ENCODE measurements at places on chromosomes 2 and 18. TPM values are rescaled to one million over a fixed set of nuclear protein-coding genes. Genes with fewer than 3 reads are reported as not detected.

DNA sequence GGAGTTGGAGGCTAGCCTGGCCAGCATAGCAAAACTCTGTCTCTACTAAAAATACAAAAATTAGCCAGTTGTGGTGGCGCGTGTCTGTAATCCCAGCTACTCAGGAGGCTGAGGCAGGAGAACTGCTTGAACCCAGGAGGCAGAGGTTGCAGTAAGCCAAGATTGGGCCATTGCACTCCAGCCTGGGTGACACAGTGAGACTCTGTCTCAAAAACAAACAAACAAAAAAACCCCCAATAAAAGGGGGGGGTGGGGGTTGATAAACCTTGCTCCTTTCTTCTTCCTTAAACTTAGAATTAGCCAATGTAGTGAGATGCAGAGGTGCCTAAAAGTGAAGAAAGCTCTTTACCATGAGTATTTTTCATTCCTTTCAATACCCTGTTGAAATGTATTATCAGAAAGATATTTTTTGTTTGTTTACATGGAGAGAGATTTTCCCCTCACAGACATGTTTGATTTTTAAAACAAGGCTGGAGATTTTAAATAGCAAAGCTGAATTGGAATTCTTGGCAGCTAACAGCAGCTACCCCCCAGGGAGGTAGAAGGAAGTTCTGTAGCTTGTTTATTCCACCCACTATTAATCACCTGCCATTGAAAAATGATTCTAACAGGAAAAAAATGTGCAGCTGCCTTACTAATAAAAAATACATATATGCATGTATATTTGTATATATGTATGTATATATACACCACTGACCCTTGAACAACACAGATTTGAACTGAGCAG lies 48.6 kb downstream of the GYPC start:
- DNase-seq = no peak
- no peaks in the 10 kb centered on the region for H3K36me3 ChIP-seq
- no peak overlapping the region for H3K4me3 ChIP-seq
- H3K4me1 ChIP-seq = no peaks in the 10 kb centered on the region
- H3K27me3 ChIP-seq = no peaks in the 10 kb centered on the region

GRCh38 chr18:23114911-23115310 lies 20.4 kb upstream of the CABLES1 start:
- no peaks in the 10 kb centered on the region for H3K27me3 ChIP-seq
- no peak overlapping the region for H3K27ac ChIP-seq
- H3K36me3 ChIP-seq = no peaks in the 10 kb centered on the region
- H3K4me3 ChIP-seq = no peak overlapping the region
- peaks cover 3% of the 10 kb centered on the region for H3K4me1 ChIP-seq

DNA sequence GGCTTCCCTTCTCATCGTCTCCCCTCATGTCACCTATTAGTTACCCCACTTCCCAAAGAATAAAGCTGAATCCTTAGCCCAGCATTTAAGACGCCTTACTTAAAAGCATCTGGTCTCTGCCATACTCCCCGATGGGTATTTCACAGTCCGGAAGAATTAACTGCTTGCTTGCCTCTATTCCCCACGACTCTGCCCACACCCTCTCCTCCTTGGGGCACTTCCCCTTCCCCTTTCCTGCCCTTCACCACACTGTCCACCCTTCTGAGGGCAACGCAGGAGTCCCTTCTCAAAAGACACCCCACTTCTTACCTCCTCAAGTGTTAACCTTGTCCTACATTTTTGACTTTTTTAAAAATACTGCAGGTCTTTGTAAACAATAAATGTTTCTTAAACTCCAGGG lies 60.1 kb upstream of the RMP24 start:
- H3K27ac ChIP-seq = no peak overlapping the region
- no peaks in the 10 kb centered on the region for H3K4me1 ChIP-seq
- H3K27me3 ChIP-seq = no peaks in the 10 kb centered on the region
- no peaks in the 10 kb centered on the region for H3K36me3 ChIP-seq

DNA sequence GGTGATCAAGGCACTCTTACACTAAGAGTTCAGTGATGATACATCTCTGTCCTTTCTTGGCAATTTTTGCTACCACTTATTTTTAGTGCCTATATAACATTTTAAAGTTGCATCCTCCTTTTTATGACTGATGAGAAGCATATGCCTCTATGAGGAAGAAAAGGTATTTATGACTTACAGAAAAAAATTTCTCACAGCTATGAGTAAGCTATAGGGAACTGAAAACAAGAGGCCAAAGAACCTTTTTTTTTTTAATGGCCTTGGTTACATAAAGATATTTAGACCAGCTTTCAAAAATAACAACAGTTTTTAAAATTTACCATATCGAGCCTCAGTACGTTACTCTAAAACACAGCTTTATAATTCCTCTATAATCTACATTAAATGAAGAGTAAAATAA lies 21.3 kb downstream of the MBD5 start:
- no peaks in the 10 kb centered on the region for H3K4me1 ChIP-seq
- H3K27ac ChIP-seq = no peak overlapping the region

GRCh38 chr18:73544617-73545016 lies 603.0 kb downstream of the FBXO15 start:
- no peak overlapping the region for H3K4me3 ChIP-seq
- DNase-seq = no peak
- no peak overlapping the region for H3K27ac ChIP-seq
- no peaks in the 10 kb centered on the region for H3K4me1 ChIP-seq
- no peaks in the 10 kb centered on the region for H3K27me3 ChIP-seq

- H3K27me3 ChIP-seq = no peaks in the 10 kb centered on the region
- H3K4me3 ChIP-seq = no peak overlapping the region
- no peaks in the 10 kb centered on the region for H3K36me3 ChIP-seq
Observed at GRCh38 chr2:137383391-137383790, 580.9 kb upstream of the HNMT start.

DNA sequence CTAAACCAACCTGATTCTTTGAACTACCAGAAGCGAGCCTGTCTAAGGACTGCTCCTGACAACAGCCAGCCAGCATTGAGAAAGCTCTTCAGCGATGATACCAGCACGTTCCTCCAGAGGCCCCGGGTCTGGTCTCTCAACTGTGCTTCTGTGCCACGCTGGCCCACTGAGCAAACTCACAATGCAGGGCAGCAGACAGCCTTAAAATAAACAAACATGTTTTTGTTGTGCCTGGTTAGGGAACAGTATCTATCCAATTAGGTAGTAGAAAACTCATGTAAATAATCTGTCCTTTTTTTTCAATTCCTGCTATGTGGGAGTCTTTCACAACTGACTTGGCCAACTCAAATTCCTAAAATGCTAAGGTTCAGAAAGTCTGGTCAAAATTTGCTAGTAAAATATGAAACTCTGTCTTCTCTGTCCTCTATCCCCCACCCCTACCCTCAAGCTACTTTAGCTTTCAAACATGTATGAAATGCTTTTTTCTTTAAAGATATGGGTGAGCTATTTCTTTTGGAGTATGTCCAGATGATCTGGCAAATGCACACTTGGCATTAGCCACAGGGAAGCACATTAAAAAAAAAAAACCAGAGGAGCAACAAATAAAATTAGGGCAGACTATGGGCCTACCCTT lies 21.4 kb upstream of the EML4 start:
- H3K4me1 ChIP-seq = peaks cover 19% of the 10 kb centered on the region
- DNase-seq = no peak
- H3K27ac ChIP-seq = no peak overlapping the region
- no peaks in the 10 kb centered on the region for H3K27me3 ChIP-seq
- H3K4me3 ChIP-seq = no peak overlapping the region

GRCh38 chr2:71561441-71562267 lies 108.3 kb downstream of the DYSF start:
- DNase-seq = no peak
- no peak overlapping the region for H3K27ac ChIP-seq
- H3K27me3 ChIP-seq = no peaks in the 10 kb centered on the region
- no peaks in the 10 kb centered on the region for H3K4me1 ChIP-seq
- H3K36me3 ChIP-seq = no peaks in the 10 kb centered on the region

- no peaks in the 10 kb centered on the region for H3K27me3 ChIP-seq
- H3K4me1 ChIP-seq = peaks cover 11% of the 10 kb centered on the region
- H3K36me3 ChIP-seq = no peaks in the 10 kb centered on the region
- H3K4me3 ChIP-seq = no peak overlapping the region
Observed at GRCh38 chr2:37080689-37081088, 3.5 kb downstream of the HEATR5B start.

DNA sequence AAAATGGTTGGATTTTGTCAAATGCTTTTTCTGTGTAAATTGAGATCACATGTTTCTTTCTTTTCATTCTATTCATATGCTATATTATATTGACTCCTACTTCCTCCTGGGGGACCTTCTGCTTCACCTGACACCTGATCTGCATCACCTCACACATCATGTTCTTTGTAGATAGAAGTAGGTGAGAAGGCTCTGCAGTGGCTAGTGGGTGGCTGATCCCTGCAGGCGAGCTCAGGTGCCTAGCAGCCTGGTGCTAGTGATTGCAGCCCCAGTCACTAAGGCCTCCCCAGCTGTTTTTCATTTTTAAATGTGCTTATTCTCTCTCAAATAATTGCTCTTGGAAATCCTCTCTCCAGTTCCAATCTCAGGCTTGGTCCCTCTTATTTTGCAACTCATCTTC lies 33.6 kb downstream of the MC4R start:
- H3K27me3 ChIP-seq = no peaks in the 10 kb centered on the region
- no peak overlapping the region for H3K4me3 ChIP-seq
- DNase-seq = no peak
- H3K4me1 ChIP-seq = no peaks in the 10 kb centered on the region
- H3K36me3 ChIP-seq = no peaks in the 10 kb centered on the region
- no peak overlapping the region for H3K27ac ChIP-seq

DNA sequence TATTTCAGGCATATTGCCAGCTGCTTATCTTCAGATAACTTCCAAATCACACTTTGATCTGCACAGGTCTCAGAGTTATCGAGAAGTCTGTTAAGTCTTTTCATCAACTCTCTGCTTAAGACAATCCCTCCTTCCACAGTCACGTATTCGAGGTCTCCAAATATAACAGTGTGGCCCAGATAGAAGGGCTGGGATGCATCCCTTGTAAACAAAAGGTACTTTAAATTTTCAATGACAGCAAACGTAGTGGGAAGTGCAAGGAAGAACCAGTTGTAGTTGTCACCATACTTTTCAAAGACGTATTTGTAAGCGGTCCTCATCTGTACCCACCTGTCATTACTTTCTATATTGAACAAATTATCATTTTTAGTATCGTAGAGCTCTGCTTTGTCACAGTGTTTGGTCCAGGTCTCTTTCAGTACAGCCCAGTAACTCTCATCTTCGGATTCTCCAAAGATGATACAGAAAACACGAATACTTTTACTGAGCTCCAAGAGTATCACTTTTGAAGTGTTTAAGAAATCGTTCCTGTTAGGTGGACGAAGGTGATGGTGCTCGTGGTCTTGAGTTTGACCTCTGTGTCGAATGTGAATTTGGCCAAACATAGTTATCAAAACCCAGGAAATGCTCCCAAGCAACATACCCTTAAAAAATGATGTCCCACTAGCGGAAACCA lies 445 bp downstream of the C1GALT1C1L start:
- no peaks in the 10 kb centered on the region for H3K4me1 ChIP-seq
- peak overlapping the region; percentile 36 for H3K4me3 ChIP-seq
- H3K36me3 ChIP-seq = no peaks in the 10 kb centered on the region
- no peak overlapping the region for H3K27ac ChIP-seq
- no peaks in the 10 kb centered on the region for H3K27me3 ChIP-seq

DNA sequence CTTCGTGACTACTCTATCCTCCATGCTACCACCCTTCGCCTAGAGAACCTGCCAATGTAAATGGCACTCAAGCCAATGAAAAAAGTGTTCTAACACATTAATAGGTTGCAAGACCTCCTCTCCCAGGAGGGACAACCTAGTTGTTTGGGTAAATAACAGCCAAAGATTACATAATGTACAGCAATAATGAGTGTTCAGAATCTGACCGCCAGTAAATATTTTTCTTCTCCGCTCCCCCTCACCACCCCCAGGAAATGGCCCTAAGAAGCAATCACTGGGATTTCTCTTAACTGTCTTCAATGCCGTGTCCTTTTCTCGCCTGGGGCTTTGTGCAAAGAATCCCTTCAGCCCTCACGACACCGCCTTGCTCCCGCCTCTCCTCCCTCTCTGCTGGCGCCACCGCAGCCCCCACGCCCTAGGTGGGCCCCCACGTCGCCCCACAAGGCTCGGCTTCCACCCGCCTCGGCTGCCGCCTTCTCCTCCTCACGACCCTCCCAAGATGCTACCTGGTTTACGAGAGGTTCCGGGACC lies 458 bp downstream of the HYCC2 start:
- peaks cover 24% of the 10 kb centered on the region for H3K4me1 ChIP-seq
- peak overlapping the region; percentile 71 for H3K4me3 ChIP-seq
- H3K27ac ChIP-seq = peak overlapping the region; percentile 89
- no peaks in the 10 kb centered on the region for H3K36me3 ChIP-seq
- no peaks in the 10 kb centered on the region for H3K27me3 ChIP-seq

DNA sequence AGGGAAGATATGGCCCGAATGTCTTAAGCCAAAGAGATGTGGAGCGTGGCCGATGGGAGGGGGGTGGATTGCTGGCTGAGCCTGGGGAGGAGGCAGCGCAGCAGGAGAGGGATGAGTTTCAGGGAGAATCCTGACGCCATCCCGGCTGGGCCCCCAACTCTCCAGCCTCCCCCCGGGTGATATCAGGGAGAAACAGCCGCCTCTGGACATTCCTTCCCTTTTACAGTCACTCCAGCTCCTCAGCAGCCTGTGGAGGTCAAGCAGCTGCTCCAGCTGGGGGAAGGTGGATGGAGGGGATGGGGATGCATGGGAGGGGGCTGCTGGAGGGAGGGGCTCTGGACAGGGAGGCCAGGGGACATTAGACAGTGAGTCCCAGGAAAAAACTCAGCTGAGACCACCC lies 9.5 kb upstream of the DES start:
- H3K27ac ChIP-seq = no peak overlapping the region
- H3K4me3 ChIP-seq = no peak overlapping the region
- no peak for DNase-seq
- no peaks in the 10 kb centered on the region for H3K36me3 ChIP-seq
- H3K4me1 ChIP-seq = no peaks in the 10 kb centered on the region

- H3K36me3 ChIP-seq = no peaks in the 10 kb centered on the region
- H3K27ac ChIP-seq = no peak overlapping the region
- peak; percentile 36 for DNase-seq
Observed at GRCh38 chr18:36186461-36187192, 670 bp upstream of the MOCOS start.

DNA sequence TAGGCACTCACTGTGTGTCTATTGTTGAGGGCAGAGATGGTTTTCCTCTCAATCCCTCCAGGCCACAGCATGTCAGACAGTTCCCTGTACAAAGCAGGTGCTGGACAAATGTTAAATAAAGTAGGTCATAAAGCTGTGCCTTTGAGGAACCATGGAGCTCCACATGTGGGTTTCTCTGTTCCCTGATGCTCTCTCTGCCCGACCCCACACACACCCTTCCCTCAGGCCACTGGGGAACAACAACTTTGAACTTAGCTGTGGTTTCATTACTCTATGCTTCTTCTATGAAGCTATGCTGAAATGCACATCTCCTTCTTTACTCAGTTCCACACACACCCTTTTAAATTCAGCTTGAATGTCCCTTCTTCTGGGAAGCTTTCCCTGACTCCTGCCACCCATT lies 415.3 kb downstream of the HRH4 start:
- H3K27me3 ChIP-seq = no peaks in the 10 kb centered on the region
- H3K4me1 ChIP-seq = no peaks in the 10 kb centered on the region
- H3K4me3 ChIP-seq = no peak overlapping the region
- H3K27ac ChIP-seq = no peak overlapping the region
- H3K36me3 ChIP-seq = no peaks in the 10 kb centered on the region
- no peak for DNase-seq

ARHGEF33 gene
- total RNA-seq = 0.26 TPM

INPP4A gene
- total RNA-seq = 26.3 TPM

CAPN14 gene
- 0.23 TPM for total RNA-seq

CERKL gene
- not detected for total RNA-seq

MRPL30 gene
- total RNA-seq = 51.2 TPM

MYOM1 gene
- 0.41 TPM for total RNA-seq

RPRM gene
- total RNA-seq = not detected

HOXD12 gene
- total RNA-seq = not detected

FAM124B gene
- total RNA-seq = not detected
